ENCODE measurements at places on chromosomes 1 and 21. TPM values are rescaled to one million over a fixed set of nuclear protein-coding genes. Genes with fewer than 3 reads are reported as not detected.

DNA sequence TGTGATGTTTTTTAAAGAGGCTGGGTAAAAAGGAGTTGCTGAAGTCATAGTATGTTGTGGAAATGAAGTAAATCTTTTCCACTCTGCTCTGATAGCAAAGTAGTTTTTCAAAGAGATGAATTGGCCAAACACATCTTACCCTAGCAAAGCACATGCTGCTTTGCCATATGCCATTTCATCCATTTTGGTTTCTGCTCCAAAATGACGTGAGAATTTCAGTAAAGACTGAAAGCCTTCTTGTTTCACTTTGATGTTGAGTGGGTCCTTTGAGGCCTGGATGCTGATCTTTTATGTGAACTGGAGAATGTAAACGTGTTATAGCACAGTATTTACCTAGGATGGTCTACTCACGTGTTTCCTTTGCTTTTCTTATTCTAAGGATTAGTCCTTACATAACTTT, 73.3 kb upstream of the PGD start:
- DNase-seq, result no peak

DNA sequence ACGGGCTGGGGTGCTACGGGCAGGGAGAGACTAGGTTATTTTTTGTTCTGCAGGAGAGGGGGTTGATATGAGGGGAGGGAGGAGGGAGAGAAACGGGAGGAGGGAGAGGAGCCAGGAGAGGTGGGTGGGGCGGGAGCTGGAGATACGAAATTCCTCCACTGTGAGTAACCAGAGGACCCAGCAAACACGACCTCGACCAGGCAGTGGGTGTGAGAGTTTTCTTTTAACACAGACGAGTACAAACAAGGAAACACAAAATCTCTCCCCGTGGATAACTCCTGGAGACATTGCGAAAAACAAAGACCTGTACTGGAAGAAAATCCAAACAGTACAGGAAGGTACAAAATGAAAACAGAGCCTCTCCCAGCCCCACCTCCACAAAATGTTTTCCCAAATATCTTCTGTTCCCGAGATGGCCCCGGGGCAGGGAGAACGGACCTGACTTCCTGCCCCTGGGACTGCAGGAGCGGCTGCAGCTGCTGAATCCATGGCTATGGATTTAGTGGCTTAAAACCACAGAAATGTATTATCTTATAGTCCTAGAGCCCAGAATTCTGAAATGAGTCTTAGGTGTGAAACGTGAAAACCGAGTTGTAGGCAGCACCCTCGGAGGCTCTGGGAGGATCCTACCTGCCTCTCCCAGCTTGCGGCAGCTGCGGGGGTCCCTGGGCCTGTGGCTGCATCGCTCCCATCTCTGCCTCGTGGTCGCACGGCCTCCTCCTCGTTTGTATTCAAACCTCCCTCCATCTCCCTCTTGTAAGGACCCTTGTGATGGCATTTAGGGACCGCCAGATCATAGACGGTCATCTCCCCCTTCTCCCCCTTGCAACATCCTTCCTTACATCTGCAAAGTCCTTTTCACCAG, 82.2 kb downstream of the RIPK4 start:
- no peak for DNase-seq

- DNase-seq, result no peak
These were observed 121.5 kb downstream of the GPR52 start for GRCh38 chr1:174569240-174569639.

The CASQ2 gene
- not detected for total RNA-seq
